H4 (cell line): ENCODE measurements at places on chromosomes 4 and X.

GRCh38 chr4:122815248-122815647 lies 11.4 kb upstream of the FGF2 start:
- DNase-seq, result no peak

DNA sequence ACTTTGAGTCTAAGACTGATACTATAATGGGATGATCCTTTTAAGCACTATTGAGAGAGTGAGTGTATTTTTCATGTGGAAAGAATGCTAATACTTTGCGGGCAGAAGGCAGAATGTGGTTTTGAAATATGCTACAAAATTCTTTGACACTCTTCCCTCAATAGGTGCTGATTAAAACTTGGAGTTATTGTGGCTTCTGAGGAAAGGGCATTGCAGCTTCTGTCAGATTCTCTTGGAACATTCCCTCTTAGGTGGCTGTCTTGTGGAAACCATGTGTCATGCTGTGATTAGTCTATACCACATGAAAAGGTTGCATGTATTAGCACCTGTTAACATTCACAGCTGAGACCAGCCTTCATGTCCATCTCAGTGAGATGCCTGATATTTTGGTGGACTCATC lies 547.0 kb downstream of the STIM2 start:
- DNase-seq, result no peak

DNA sequence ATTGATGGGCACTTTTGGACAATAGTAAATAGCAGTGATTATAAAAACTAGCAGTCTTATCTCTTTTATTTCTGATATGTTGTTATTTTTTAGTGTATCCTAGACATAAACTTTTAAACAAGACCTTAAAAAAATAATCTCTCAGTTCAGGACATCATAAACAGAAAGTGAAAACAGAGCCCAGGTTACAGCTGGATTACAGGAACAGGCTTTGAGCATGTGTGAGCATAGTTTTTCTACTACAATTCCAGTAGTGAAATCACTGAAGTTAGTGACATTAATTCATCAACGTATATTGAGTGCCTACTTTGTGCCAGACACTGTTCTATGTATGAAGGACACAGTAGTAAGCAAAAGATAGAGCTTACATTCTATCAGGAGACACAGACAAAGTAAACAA lies 16.9 kb downstream of the TRIM75 start:
- no peak for DNase-seq

- no peak for DNase-seq
Measured at GRCh38 chrX:136491832-136492231, 4.1 kb downstream of the BRS3 start.

GRCh38 chr4:41029098-41029497 lies 185.2 kb downstream of the APBB2 start:
- no peak for DNase-seq

DNA sequence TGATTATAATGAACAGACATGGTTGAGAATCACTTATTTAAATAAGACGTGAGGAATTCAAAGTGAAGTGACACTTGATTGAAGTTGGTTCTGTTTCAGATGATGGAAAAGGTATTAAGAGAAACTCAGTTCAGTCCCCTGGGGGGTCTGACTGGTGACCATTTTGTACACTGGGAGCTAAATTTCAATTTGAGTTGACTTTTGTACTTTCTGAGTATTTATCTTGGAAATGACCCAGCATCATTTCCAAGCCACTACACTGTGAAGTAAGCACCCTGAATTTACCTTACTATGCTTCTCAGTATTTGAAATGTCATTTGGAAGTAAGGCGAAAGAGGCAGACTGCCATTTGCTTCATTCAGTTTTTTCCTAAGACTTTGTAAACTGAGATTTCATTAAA lies 73.4 kb downstream of the CNOT6L start:
- no peak for DNase-seq

DNA sequence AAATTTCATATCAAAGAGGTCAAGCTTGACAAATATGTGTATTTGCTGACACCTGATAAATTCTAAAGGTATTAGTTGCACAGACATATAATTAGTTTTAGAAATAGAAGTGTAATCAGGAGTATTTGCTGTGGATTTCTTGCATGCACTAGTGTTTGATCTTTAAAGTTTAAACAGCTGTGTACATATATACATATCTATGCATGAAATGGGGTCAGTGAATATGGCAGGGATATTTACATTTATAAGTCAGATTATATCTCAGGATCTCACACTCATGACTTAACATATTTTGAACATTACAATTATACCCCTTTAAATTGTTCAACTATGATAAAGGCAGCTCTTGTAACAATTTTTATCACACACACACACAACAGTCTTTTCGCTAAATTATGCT lies 547.4 kb upstream of the ACTRT1 start:
- DNase-seq, result no peak

DNA sequence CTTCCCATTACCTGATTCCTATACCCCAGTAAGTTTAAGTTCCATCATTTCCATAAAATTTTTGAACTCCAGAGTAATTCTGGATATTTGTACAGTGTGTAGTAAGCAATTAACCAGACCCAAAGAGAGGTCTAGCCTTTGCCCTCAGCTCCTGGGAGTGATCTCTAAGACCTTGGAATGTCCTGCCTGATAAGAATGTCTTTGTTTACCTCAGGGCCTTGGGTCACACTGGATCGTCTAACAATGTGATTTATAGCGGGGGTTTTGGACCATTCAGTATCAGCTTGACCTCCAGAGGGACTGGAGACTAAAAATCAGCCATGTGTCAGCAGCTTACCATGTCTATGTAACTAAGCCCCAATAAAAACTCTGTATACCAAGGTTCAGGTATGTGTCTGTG lies 330.9 kb upstream of the PPP1R2C start:
- no peak for DNase-seq

- peak; percentile 5 for DNase-seq
Measured at GRCh38 chr4:137238456-137239162, 293.7 kb downstream of the PCDH18 start.

- no peak for DNase-seq
Measured at GRCh38 chr4:36288731-36289426, 7.5 kb downstream of the DTHD1 start.

DNA sequence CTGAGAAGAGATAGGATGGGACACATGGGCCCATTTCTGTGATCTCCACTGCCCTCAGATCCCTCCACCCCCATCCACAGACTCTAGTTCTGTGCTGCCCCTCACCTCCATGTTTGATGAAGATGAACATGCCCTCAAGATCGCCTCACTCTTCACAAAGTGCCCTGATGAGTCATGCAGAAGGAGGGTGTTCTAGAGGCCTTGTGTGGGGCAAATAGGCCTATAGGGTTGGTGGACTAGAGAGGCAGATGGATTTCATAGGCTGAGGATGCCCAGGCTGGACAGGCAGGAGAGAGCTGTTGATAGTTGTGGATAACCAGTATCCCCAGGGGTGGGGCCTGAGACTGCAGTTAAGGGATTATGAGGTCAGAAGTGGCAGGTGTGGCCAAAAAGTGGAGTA lies at the start of gene CXorf65:
Gene CXorf65 (minus strand): TSS at position 314 of the 400 bp plus-strand sequence. CDS start 184 bp downstream, at position 130.
- DNase-seq, result peak; percentile 11

- DNase-seq, result no peak
Measured at GRCh38 chr4:102151696-102152095, 193.6 kb downstream of the SLC39A8 start.

- peak; percentile 25 for DNase-seq
Measured at GRCh38 chr4:154208424-154208823, 283.2 kb downstream of the DCHS2 start.

GRCh38 chrX:131739823-131740222 lies 195.9 kb downstream of the OR13H1 start:
- no peak for DNase-seq

GRCh38 chr4:161991811-161992210 lies 172.0 kb downstream of the FSTL5 start:
- no peak for DNase-seq

GRCh38 chr4:110248831-110249253 lies 50.4 kb upstream of the ELOVL6 start:
- no peak for DNase-seq

DNA sequence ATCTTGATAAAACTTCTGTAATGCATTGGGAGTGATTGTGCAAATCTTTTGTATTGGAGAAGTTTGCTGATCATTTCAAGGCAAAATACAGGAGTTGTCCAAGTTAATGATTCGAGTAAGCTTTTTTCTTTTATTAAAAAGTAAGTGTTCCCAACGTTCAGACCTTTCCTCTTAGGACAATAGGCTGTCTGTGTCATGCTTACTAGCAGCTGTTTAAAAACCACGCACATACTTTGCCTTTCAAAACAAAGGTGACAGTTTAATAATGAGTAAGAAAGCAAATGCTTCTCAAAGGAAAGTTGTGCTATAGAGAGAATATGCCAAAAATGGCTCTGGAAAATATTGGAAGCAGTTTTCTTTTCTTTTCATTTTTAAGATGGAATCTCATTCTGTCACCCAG lies 11.2 kb downstream of the TRAPPC11 start:
- DNase-seq, result no peak

GRCh38 chrX:152992115-152992514 lies 1.8 kb downstream of the PNMA5 start:
- no peak for DNase-seq

- no peak for DNase-seq
Measured at GRCh38 chr4:130524057-130524456, 1428.1 kb downstream of the C4orf33 start.

- no peak for DNase-seq
Measured at GRCh38 chrX:21699136-21699535, 41.0 kb upstream of the KLHL34 start.

DNA sequence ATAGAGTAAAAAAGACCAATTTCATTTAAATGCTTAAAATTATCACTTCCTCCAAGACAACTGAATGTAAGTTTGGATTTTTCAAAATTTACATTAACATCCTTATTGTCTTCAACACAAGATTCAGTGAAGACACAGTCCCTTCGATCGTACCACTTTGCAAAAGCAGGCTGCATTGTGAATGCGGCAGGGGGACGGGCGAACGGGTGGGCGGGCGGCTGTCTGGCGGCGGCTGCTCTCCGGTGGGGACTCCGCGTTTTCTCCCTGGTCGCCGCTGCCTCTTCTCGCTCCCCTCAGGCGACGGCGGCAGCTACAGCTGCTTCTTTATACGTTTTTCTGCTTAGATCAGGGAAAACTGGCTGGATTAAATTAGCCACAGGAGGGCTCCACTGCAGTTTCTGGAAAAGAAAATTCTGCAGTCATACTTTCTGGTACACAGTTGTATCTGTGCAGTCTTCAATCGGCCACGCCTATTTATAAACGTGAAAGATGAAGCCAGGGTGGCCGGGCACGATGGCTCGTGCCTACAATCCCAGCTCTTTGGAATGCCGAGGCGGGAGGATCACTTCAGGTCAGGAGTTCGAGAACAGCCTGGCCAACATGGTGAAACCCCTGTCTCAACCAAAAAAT lies 33.9 kb upstream of the HPF1 start:
- DNase-seq, result peak; percentile 66

DNA sequence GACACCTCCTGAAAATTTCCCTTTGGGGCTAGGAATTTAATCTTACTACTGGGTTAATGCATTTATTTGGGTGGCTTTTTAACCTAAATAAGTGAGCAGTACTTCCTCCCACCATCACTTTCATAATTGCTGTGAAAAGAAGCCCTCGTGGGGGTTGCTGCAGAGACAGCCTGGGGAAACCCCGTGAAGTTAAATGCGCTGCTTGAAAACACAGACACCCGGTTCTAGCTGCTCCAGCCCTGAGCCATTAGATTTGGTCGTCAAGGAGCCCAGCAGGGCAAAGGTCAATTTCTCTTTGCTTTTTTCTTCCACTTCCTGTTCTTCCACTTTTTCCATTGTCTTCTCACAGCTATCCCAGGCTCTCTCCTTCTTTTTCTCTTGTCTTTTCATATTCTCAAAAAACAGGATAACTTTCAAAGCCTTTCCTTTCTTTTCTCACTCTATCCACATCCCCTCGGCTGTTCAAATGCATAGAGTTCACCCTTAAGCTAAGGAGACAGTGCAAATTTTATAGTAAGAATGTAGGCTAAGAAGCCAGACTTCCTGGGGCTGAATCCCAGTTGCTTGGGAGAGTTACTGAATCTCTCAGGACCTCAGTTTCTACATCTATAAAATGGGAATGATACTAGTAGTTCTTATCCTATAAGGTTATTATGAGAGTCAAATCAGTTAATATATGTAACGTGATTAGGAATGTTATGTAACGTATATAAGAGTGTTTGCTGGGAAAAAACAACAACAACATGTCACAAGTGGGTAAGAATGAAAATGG lies 91.5 kb upstream of the ZNF827 start:
- DNase-seq, result no peak

- no peak for DNase-seq
Measured at GRCh38 chr4:147853706-147854105, 121.8 kb downstream of the ARHGAP10 start.

DNA sequence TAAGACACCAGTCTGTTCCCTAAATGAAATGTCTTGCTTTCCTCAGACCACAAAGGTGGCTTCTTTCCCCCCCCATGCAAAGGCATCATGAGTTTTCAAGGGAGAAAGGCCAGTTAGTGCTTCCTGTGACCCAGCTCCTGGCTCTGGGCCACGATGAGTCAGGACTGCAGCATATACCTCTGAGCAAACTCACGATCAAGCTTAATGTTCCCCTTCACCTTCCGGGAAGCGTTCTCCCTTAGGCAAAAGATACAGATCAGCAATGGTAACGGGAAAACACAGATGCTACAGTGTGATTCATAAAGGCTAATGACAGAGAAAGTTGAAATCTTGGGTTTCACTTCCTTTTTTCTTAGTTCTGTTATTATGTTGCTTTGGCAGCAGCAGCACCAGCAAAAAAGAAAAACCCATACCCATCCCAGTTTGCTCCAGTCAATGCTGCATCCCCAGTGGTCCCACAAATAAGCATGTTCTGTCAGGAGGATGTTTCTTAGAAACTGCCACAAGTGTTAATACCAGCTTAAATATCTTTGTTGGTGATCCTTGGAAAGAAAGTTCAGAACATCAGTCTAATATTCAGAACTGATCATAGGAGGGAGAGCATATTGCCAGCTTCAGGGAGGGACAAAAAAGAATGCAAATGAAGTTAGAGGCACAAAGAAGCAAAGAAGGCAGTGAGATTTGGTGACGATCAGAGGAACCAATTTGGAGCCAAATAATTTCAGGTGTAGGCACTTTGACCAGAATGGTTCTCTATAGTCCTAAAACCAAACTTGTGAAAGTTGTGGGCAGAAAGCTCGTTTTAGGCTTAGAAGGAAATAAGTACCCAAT lies 41.2 kb downstream of the LONRF3 start:
- DNase-seq, result peak; percentile 88

GRCh38 chrX:129744861-129745321 lies 6.1 kb downstream of the XPNPEP2 start:
- DNase-seq, result no peak

GRCh38 chr4:38832206-38832605 lies 24.4 kb downstream of the TLR6 start:
- no peak for DNase-seq

GRCh38 chrX:22063284-22063683 lies 31.2 kb downstream of the PHEX start:
- no peak for DNase-seq

GRCh38 chr4:3879681-3880614 lies 113.8 kb downstream of the ADRA2C start:
- no peak for DNase-seq
